ENCODE measurements at places on chromosomes 2 and 18.

- no peak for DNase-seq
These were observed 2.5 kb upstream of the SFT2D3 start for GRCh38 chr2:127698553-127699355.

GRCh38 chr18:48875942-48876511 is 74.7 kb downstream of the SMAD7 start:
- DNase-seq, result no peak

- no peak for DNase-seq
These were observed 203.3 kb upstream of the SMAD2 start for GRCh38 chr18:48133671-48134251.

DNA sequence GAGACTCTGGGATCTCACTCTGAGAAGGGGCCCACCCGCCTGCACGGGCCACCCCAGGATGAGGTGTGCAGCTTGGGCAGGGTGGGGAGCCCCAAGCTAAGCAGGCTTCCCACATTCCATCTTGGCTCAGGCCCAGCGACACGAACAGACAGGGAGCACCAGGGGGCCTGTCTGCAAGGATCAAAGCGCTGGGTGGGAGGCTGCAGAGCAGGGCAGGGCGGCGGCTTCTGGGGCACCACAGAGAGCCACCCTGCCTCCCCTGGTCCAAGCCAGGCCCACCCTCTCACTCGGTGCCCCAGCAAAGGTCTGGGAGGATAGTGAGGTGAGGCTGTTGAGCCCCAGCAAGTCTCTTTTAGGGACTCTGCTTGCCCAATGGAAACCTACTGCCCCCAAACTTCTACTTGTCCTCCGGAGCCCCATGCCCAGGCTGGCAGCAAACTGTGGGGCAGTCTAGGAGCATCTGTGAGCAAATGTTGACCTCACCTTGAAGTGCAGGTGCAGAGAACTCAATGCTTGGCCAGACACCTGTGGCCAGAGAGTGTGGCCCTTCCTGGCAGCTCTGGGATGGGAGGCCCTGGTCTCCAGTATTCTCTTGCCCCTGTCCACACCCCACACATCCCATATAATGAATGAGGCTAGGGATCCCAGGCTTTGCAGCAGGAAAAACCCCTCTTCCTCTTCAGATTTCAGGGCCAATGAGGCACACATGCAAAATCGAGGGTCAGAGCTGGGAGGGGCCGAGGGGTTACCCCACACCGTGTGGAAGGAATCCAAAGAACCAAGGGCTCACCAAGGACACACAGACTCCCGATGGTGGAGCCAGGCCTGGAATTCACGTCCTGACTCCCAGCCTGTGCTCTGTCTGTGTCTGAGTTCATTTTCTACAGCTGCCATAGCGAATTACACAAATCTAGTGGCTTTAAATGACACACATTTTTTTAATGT is 18.8 kb upstream of the GLI2 start:
- DNase-seq, result no peak

- no peak for DNase-seq
These were observed 66.0 kb upstream of the PMAIP1 start for GRCh38 chr18:59833785-59834184.

DNA sequence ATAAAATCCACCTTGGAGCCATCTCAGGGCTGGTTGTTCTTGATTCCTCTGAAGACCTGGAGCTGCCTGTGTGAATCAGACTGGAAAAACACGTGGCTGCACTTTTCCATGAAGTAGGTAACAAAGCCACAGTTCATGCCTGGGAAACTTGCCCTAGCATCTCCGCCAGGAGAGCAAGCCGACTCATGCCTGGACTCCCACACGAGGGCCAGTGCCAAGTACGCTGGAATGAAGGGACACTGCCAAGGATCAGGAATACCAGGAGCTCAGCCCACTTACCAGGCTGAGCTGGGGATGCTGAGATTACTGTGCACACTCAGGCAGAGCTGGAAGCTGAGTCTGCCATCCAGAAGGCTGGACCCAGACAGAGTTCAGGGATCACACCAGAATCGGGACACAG is 10.9 kb upstream of the FHL2 start:
- peak; percentile 50 for DNase-seq

DNA sequence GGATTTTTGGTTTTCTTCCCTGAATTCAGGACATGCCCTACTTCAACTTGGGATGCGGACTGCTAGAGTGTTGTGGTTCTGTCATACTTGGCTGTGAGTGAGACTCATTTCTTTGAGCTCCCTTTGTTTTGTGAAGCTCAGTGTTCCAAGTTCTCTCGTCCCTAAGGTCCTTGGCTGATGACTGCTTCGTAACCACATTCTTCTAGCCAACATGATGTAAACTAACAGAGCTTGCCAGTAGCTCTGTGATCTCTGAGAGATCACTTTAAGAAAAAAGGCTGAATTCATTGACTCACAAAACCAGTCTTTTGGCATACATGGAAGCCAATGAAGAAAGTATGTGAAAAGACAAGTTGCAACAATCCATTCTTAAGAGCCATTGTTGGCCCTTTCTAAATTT is 96.9 kb upstream of the MSTN start:
- DNase-seq, result no peak

GRCh38 chr2:157258520-157259326 is 1.2 kb downstream of the GALNT5 start:
- DNase-seq, result peak; percentile 11

- no peak for DNase-seq
These were observed 193.0 kb upstream of the RGPD4 start for GRCh38 chr2:107633580-107634147.
